ENCODE measurements at places on chromosomes 16 and 17.

DNA sequence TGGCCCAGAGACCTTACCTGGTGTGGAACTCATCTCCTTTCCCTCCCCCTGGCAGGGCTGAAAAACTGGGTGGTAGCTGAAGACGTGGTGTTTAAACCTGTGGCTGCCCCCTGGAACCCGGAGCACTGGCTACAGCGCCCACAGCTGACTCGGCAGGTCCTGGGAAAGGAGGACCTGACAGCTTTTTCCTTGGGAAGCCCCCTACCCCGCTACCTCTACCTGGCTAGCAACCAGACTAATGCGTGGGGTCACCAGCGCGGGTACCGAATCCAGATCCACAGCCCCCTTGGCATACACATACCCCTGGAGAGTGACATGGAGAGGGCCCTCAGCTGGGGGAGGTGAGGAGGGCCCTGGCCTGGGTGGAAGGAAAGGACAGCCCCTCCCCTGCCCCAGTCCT is 2.0 kb upstream of the AOC3 start:
- no peak for DNase-seq

- no peak for DNase-seq
Measured at GRCh38 chr17:32713081-32713480, 163.8 kb downstream of the MYO1D start.

- peak; percentile 79 for DNase-seq
Measured at GRCh38 chr17:47698749-47699535, 5.0 kb downstream of the TBKBP1 start.

GRCh38 chr17:67281053-67281452 is 36.1 kb upstream of the HELZ start:
- no peak for DNase-seq

- DNase-seq = no peak
Measured at GRCh38 chr17:51118330-51119195, 2.1 kb downstream of the SPAG9 start.

- no peak for DNase-seq
Measured at GRCh38 chr17:10177913-10178505, 20.4 kb downstream of the GAS7 start.

DNA sequence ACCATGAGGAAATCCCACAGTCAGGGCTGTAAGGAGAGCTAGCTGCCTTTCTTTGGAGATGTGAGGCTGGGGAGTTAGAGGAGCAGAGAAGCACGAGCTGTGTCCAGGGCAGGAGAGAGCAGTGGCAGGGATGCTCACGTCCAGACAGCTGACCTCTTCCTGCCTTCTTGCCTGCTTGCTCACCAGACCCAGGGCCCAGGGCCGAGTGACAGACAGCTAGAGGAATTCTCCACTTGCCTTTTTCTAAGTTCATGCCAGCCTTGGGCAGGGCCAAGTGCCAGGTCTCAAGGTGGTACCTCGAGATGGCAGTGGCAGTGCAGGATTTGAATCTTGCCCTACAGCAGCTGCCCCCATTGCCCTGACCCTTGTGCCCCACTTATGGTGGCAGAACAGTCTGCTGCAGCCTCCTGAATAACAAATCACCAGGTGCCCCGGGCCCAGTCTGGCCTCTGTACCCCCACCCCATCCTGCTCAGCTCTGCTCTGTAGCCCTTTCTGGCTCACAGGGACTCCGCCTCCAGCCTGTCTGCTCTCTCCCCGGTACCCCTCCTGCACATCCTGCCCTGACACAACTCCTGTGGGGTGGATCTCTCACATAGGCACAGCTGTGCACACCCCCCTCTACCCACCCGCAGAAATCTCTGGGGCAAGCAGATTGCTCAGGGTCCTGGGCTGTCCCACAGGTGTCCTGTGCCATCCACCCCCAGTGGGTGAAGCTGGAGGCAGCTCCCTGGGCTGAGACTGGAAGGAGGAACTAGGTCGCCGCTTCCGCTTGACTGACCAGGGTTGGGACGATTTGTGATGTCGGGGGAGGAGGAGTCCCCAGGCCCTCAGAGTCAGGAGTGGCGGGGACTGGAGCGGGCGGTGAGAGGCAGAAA is 25.9 kb downstream of the GRIN2C start:
- DNase-seq = no peak

DNA sequence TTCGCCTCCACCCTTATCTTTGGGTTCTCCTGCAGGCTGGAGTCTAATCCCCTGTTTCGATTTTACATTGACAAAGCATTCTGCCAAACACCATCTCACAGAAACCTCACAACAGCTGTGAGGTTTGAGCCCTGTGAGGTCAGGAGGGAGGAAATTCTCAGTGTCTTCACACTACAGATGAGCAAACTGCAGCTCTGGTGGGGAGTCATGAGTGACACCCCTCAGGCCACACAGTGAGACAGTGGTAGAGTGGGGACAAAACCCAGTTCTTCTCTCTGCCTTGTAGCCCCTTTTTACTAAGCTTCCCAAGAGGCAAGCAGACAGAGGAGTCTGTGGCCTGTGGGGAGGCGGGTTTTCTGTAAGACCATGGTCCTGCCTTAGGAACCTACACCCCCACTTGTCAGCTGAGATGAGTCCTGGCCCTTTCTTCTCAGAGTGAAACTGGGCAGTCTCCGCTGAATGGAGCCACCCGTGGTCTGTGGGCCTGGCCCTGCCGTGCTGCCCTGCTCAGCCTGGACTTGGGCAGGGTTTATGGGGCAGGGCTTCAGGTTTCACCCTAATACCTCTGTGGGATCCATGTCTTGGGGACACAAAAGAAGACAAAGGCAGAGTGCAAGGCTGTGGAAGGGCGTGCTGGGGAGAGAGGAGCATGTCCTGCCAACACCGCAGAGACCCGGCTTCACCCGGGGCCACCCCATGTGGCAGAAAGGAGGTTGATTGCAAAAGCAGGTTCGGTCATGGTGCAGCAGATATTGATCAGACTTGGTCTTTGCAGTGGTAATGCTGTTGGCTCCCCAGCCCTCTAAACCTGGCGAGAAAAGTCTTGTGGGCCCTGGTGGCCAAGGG is 59.0 kb downstream of the ABR start:
- no peak for DNase-seq

- no peak for DNase-seq
Measured at GRCh38 chr17:51618476-51618875, 358.1 kb downstream of the UTP18 start.

DNA sequence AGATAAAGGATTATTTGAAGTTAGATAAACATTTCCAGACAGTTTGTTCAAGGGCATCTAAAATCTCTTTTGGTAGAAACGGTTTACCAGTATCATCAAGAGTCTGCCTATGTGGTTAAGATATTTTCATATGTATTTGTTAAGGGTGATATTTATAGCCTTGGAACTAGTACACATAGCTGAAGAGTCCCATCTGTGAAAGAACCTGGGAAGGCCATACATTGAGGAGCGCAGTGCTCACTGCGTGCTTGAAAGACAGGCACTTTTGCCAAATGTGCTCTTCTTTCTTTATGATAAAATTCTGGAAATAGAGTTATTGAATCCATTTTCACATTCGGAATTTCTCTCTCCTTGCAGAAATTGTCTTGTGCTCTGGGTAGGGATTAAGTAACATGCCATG is 7.7 kb downstream of the IGSF6 start:
- DNase-seq = no peak

DNA sequence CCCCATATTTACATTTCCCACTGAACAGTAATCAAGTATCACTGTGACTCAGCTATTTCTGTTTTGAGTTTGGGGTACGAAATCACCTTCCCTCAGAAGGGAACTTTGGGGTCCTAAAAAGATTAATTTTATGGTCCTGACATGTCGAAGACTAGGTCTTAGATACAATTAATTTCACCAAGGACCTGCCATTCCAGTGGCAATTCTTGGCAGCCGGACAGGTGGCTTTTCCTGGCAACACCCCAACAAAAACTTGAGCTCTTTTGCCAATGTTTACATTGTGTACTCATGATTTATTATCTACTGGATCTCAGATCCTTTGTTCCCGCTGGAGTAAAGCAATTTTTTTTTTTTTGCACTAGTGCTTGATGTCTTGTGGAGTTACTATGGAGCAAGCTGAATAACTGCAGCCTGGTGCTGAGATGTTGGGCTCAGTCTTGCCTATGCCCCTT is 14.4 kb downstream of the SLFN5 start:
- DNase-seq = no peak

- no peak for DNase-seq
Measured at GRCh38 chr16:10138881-10139280, 43.3 kb downstream of the GRIN2A start.

GRCh38 chr17:18059283-18059682 is 20.1 kb downstream of the GID4 start:
- no peak for DNase-seq

DNA sequence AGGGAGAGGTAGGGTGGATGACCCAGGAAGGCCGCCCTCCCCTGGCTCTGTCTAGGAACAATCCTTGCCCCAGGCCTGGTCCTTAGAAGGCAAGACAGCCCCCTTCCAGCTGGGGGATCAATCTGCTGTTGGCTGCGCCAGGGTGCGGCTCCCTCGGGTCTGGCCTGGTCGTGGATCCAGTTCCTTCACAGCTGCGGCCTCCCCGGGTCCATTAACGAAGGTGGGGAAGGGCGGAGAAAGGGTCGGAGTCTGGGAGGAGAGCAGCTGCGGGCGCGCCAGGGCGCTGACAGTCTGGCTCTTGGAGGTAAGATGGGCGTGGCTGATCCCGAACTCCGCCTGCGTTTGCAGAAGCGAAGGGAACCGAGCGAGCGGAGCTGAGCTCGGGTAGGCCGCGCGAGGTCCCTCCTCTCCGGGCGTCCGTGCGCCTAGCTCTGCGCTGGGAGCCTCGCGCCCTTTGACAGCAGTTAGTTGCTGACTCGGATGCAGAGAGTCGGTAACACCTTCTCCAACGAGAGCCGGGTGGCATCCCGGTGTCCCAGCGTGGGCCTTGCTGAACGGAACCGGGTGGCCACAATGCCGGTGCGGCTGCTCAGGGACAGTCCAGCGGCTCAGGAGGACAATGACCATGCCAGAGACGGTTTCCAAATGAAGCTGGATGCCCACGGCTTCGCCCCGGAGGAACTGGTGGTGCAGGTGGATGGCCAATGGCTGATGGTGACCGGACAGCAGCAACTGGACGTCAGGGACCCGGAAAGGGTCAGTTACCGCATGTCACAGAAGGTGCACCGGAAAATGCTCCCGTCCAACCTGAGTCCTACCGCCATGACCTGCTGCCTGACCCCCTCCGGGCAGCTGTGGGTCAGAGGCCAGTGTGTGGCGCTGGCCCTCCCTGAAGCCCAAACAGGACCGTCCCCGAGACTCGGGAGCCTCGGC is at the start of gene HSPB9:
TSS of gene HSPB9 (plus strand) at position 434 of the 933 bp plus-strand sequence. CDS start at position 481, 47 bp downstream.
- no peak for DNase-seq

DNA sequence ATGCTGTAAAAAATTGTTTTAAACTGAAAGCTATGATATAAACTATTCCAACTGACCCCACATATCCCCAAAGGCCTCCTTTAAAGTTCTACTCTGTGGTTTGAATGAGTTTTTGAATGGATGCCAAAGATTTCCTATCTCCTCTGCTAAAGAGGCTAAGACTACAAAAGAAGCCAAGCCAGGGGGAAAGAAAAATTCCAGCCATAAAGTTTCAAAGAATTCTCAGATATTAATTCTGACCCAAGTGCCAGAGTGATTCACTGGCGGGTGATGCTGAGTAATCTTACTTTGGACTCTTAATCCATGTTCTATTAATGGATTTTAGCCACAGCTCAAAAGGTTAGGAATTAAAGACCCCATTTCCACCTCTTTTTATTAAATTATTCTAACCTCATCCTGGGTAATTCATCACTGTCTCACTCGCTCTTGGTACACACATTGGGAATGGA is 60.7 kb downstream of the HS3ST3A1 start:
- DNase-seq = no peak

DNA sequence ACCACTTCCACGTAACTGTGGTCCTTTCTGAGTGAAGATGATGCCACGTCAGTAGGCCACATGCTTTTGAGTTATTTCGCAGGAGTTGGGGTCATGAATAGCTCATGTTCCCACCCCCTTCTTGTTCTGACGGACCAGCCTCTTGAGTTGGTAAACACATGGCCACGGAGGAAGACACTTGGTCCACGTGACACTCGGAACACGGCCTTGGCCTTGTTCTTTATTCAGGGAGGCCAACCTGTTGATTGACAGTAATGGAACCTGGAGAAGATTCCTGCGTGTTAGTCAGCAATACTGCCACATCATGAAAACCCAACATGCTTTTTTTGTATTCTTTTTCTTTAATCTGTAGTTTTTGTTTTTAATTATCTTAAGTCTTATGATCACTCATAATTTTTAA is 56.3 kb downstream of the SEC14L1 start:
- no peak for DNase-seq

DNA sequence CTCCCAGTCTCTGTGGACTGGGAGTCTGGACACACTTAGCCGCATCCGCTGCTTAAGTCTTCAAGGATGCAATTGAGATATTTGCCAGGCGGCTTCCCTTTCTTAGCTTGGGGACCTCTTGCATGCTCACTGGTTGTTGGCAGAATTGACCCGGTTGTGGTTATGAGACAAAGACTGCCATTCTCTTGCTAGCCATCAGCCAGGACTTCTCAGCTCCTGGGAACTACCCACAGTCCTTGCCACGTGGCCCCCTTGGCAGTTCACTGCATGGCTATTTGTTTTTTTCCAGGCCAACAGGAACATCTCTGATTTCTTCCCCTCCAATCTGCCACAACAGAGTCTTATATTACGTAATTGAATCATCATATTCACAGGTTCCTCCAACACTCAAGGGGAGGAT is 25.5 kb downstream of the CACNG4 start:
- DNase-seq = no peak

- no peak for DNase-seq
Measured at GRCh38 chr16:1333854-1334700, 632 bp downstream of the BAIAP3 start.

GRCh38 chr16:85611444-85612190 is 1.5 kb upstream of the GSE1 start:
- DNase-seq = no peak

DNA sequence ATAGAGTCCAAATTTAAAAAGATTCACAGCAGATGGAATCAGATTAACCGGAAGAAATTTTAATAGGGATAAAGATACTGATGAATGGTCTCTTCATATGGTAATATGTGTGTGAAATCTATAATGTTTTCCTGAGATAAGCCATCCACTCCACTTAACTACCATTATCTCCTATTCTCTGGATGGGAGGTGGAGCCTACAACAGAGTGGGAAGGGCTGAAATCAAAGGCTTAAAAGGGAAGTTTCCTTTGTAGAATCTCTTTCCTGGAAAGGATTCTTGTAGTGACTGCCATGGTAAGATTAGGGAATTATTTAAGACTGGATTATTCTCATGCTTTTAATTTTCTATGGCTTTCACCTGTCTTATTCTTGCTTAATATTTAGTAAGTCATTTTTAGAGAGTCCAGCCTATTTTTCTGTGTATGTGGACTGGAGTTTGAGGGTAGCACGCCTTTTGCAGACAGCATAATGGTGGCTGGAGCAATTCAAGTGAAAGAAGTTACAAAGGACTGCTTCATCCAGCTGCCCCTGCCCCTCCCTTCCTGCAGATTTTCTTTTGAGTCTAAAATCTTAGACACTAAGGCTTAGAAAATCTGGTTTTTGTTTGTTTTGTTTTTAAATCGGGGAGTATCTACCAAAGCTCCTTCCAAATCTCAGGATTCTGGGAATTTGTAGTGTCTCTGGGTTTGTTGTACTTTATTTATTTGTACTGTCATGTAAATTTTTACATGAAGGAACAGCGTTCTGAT is 26.5 kb downstream of the KAT7 start:
- DNase-seq = no peak

- DNase-seq = peak; percentile 47
Measured at GRCh38 chr17:44086364-44087311, 16.1 kb downstream of the G6PC3 start.

Data from stimulated activated CD4-positive, alpha-beta T cell treated with anti-CD3 and anti-CD28 coated beads, TNF-alpha, amount 100 ng/mL, for 24 hours (primary cell).